ENCODE measurements at places on chromosomes 3 and 15.

- no peak for DNase-seq
Observed at GRCh38 chr3:73319179-73319769, 257.8 kb downstream of the EBLN2 start.

GRCh38 chr3:39327746-39328349, 1.7 kb upstream of the CCR8 start:
- no peak for DNase-seq

DNA sequence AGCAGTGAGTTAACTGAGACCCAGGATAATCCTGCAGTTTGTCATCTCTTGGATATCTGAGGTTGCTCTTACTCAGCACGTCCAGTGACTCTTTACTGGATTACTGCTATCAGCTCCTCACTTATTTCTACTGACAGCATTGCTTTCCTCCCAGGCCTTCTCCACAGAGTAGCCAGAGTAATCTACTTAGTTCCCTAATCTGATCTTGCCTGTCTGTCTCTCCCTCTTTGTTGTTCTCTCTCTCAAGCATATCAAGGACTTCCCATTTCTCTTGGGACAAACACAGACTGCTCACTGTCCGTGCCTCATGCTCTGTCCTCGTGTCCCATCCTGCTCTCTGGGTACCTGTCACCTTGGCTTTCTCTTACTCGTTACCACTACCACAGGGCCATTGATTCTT, 376.2 kb downstream of the FEZF2 start:
- DNase-seq, result no peak

GRCh38 chr3:194471863-194472262, 14.9 kb downstream of the ATP13A3 start:
- DNase-seq, result no peak

DNA sequence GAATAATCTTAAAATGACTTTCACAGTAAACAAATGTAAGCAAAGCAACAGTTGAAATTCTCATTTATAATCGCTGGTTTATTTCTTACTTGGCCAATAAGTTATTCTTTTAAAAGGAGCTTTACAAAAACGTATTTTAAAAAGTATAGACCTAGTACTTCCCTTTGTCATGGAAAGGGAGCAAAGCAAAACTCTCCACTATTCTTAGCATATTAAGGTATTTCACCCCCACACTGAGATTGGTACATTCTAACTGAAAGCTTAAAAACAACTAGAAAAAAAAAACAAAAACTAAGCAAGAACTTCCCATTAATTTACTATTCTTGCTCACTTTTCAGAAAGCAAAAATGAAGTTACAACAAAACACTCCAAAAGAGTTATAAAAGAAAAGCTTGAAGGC, 1.5 kb downstream of the ATG3 start:
- DNase-seq, result no peak

GRCh38 chr15:44971036-44971435, 14.5 kb downstream of the TERB2 start:
- DNase-seq, result no peak

- DNase-seq, result no peak
Observed at GRCh38 chr3:184578218-184578617, 16.6 kb downstream of the EPHB3 start.

DNA sequence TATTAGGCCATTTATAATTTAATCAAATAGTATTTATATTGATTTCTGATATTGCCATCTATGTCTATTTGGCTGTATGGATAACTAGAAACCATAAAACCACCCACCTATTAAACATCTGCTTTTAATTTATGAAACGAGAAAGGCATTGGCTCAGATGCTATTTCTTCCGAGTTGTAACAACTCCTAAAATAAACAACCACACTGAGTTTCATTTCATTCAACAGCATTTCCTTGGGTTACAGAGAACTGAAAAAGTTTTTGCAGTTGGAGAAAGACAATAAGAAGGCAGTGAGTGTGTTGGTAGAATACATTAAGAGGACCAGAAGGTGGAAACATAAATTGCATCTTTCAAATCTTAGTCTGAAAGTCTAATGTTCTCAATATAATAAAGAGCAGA, 79.1 kb downstream of the AQR start:
- DNase-seq, result no peak

- DNase-seq, result no peak
Observed at GRCh38 chr15:75597667-75598341, 18.7 kb upstream of the PTPN9 start.

DNA sequence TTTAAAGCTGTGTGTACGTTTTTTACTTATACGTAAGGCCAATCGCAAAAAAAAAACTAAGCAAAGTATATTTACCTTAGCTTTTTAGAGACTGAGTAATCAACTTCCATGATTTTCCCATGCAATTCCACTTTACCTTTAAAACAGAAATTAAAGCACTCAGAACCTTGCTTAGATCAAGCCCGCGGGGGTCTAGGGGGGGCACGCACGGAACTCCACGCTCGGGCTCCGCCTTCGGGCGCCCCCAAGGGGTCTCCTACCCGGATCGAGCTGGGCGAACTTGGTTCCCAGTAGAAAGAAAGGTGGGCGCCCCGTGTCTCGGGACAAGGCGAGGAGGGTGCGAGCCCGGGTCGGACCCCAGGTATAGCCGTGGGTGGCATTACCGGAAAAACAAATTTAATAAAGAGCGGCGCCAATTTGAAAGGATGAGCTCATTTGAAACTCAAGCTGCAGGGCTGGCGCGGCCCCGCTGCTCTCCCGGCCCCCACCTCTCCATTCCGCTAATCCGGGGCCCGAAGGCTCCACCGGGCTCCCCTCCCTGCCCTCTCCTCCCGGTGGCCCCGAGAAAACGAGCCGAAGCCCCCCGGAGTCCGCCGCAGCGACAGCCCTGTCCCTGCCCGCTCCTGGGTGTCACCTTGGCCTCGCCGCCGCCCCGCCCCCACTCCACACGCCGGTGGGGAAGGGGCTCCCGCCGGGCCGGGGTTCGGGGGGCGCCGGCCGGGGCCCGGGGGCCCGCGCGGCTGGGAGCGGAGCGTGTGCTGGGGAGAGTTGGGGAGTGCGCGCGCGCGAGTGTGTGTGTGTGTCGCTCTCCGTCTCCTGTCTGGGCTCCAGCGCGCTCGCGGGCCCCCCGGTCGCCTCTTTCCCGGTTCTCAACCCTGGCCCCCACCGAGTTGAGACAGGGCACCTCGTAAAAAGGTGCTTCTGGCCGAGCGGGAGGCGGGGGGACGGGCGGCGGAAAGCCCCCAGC, 1.5 kb downstream of the IGF2BP2 start:
- no peak for DNase-seq

DNA sequence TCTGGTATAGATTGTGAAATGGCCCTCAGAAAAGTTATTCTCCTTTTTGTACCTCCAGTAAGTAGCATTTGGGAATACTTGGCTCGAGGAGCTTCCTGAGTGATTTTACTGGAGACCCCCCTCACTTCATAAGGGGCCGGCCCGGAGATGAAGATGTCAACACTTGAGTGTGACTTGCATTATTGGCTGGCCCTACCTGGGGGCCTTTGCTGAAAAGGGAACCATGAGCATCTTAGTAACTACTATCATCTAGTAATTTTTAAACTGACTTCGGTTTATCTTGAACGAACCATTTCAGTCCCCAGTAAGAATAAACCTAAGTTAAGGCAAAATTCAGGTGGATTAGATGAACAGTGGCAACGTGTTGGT, 1.3 kb downstream of the FAIM start:
- DNase-seq, result no peak

- DNase-seq, result no peak
Observed at GRCh38 chr15:66580643-66581042, 14.8 kb upstream of the LCTL start.

- DNase-seq, result no peak
Observed at GRCh38 chr15:93973287-93973686, 258.1 kb upstream of the MCTP2 start.

DNA sequence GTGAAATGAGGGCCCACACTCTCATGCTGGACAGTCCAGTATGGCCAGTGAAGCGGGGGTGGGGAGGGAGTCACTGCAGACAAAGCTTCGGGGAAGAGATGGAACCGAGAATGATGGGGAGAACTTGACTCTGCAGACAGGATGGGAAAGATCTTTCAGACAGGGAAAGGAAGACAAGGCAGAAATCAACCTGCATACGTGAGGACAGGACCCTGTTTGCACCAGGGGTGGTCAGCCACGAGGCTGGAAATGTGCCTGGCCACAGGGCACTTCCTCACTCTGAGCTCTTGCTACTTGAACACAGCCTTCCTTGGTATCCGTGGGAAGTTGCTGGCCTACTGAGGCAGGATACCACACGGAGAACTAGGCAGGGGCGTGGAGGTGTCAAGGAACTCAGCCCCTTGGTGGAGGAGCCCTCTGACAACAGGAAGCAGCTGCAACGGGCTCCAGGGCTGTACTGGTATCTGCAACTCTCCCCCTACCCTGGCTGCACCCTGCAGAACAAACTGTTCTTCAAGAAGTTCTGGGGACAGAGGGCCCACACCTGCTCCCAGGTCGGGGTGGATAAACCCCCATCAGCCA, 9.3 kb upstream of the SRP14 start:
- no peak for DNase-seq

GRCh38 chr3:72976281-72976741, 20.3 kb upstream of the PPP4R2 start:
- no peak for DNase-seq

GRCh38 chr3:25292036-25292435, 136.0 kb upstream of the RARB start:
- no peak for DNase-seq

DNA sequence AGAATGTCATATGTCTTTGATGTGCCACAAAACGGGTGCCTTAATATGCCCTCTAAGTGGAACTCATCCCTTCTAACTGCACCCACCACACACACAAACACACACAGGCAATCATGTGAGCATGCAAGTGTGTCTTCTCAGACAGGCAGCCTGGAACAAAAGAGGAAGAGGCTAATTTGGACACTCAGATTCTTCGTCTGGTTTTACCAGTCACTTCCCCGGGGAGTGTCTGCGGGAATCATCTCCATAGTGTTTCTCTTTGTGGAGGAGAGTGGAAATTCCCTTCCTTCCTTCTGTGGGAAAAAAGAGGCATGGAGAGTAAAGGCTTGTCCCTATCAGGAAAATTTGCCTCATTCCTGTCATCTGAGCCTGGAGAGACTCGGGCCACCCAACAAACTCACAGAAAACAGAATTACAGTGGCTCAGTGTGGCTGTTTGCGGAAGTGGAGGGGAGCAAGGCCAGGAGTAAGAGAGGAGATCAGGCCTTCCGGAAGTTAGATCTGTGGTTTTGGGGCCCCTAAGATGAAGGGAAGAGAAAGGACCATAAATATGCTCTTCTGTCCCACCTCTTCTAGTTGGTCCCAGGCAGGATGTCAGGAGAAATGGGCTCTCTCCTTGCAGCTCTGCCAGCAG, 212.6 kb upstream of the SEMA6D start:
- DNase-seq, result no peak

DNA sequence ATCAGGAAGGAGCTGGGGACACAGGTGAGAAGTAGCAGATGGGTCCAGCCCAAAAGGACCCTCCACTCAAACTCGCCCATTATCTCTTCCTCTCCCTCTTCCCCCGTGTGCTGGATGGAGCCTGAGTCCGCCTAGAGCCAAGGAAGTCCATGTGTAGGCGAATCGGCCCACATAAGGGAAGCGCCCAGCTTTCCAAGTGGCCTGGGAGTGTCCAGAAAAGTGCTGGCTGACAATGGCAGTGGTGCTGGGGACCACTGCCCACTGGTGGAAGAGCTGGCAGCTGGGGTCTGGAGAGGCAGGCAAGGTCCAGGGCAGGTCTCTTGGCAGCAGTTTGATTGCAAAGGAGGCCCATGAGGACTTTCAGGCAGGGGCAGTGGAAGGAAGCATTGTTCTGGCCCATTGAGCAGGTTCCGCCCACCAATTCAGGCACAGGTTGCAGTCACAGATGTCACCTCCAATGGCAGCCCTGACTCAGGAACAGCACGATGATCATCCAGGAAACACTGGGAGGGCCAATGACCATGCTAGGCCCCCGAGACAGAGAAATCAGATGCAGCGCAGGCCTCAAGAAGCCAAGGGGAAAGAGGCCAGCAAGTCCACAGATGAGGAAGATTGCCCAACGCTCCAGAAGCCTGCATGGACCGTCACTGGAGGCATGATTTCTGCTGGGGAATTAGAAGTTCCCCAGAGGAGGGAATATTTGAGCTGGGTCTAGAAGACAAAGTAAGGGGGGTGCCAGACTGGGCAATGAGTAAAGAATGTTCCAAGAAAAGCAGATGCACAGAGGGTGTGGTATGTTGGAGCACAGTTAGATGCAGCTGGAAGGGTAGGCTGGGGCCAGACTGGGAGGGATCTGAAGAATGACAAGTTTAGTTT, 3.0 kb downstream of the MFGE8 start:
- DNase-seq, result no peak

GRCh38 chr3:100865442-100865841, 127.8 kb downstream of the ABI3BP start:
- no peak for DNase-seq

GRCh38 chr15:87227846-87228245, 1028.7 kb downstream of the NTRK3 start:
- DNase-seq, result no peak

- no peak for DNase-seq
Observed at GRCh38 chr3:13860001-13860400, 19.9 kb downstream of the WNT7A start.

DNA sequence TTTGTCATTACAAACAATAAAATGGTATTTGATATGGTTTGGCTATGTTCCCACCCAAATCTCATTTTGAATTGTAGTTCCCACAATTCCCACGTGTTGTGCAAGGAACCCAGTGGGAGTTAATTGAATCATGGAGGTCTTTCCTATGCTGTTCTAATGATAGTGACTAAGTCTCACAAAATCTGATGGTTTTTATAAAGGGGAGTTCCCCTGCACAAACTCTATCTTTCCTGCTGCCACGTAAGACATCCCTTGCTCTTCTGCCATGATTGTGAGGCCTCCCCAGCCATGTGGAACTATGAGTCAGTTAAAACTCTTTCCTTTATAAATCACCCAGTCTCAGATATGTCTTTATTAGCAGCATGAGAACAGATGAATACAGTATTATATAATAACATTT, 15.4 kb upstream of the AADAC start:
- DNase-seq, result no peak

DNA sequence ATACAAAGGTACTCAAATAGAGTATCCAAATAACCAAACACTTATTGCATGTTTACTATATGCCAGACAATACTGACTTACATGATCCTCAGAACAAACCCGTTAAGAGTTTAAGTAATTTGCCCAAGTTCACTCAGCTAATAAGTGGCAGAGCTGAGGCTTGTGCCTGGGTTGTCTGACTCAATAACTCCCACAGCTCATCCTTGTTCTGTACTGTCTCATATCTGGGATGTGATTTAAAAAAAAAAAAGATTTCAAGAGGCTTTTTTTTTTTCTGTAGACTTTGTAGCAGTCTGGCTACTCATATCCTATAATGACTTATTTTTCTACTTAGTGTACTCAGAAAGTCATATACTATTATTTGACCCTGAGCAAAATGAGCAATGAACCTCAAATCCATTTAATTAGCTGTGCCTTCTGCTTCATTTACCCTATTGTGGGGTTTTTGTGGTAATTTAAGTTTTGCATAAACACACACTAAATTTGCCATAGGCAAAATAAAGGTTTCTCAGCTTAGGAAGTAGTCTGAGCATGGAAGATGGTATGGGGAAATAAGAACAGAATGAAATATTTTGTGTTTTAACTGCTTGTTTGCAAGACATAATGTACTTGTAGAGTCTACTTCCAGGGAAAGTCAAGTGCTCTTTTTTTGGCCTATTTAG, 3.1 kb downstream of the NSUN3 start:
- no peak for DNase-seq

Measured in cortex of kidney (tissue), 1 donor.